Tongue (tissue), 3 donors: ENCODE measurements at places on chromosomes 12 and 14.
A peak's percentile ranks its signal among the peaks of the same experiment; 100 is the strongest.

DNA sequence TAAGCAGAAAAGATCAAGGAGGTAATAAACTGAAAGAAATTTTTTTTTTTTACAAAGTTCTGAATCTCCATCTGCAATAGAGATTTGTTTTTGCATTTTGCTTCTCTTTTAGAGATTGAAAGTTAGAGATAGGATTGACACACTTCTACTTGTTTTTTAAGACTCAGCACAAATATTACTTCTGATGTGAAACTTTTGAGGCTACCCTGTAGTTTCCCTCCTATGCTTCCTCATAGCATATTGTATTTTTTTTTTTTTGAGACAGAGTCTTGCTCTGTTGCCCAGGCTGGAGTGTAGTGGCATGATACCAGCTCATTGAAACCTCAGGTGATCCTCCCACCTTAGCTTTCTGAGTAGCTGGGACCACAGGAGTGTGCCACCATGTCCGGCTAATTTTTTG, 32.1 kb upstream of the SGPP1 start:
- no peak for DNase-seq

GRCh38 chr12:3531496-3531895, 40.5 kb downstream of the PRMT8 start:
- no peak for DNase-seq

GRCh38 chr12:100986595-100987547, 192.3 kb downstream of the ANO4 start:
- DNase-seq, result peak; percentile 9

DNA sequence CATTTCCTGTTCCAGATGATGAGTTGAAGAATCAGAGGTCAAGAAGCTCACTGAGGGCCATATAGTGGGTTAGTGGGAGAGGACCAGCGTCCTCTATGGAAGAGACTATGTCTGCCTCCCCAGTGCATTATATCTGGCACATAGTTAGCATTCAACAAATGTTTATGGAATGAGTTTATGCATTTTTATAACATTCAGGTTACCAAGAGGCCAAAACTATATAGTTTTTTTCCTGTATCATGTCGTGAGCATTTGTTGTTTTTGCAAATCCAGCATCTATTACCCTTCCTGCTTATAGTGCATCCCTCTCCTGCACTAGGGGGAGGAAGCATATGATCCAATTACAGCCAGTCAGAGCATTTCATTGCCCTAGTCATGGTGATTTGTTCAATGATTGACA, 60.6 kb downstream of the SUDS3 start:
- DNase-seq, result no peak

GRCh38 chr12:57127726-57128518, at the start of gene LRP1:
TSS of gene LRP1 (plus strand) at chr12:57128483. CDS start at chr12:57128965, 482 bp downstream.
- peak; percentile 96 for DNase-seq

DNA sequence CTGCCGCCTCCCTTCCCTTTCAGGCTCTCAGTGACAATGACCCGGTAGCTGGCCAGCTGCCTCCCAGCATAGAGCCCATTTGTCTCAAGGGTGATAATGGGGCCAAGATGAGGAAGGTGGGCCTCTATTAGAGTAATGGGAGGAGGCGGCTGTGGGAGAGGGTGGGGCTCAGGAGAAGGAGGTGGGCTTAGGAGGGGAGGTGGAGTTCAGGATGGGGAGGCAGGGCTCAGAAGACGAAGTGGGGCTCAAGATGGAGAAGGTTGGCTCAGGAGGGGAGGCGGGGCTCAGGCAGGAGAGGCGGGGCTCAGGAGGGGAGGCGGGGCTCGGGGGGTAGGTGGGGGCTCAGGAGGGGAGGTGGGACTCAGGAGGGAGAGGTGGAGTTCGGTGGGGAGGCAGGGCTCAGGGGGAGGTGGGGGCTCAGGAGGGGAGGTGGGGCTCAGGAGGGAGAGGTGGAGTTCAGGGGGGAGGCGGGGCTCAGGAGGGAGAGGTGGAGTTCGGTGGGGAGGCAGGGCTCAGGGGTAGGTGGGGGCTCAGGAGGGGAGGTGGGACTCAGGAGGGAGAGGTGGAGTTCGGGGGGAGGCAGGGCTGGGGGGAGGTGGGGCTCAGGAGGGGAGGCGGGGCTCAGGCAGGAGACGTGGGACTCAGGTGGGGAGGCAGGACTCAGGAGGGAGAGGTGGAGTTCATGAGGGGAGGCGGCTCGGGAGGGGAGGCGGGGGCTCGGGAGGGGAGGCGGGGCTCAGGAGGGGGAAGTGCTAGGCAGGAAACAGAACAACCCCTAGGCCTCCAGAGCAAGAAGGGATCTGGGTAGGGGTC, 36.8 kb downstream of the IQSEC3 start:
- DNase-seq, result no peak

DNA sequence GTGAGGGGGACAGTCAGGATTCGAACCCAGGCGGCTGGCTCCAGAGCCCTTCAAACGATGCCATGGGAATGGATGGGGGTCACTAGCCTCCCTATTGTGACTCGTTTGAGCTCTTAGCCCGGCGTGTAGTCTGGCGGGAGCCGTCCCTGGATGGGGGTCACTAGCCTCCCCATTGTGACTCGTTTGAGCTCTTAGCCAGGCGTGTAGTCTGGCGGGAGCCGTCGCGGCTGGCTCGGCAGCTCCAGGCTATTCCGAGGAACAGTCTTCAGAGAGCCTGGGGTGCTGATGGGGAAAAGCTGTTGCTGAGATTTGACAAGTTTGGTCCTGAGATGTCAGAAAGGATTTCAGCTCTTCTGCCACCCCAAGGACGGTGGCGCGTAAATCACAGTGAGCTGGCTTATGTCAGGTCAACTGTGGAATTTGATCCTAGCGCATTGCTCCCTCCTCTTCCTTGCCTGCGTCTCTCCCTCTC, 58.3 kb downstream of the CALM1 start:
- no peak for DNase-seq

DNA sequence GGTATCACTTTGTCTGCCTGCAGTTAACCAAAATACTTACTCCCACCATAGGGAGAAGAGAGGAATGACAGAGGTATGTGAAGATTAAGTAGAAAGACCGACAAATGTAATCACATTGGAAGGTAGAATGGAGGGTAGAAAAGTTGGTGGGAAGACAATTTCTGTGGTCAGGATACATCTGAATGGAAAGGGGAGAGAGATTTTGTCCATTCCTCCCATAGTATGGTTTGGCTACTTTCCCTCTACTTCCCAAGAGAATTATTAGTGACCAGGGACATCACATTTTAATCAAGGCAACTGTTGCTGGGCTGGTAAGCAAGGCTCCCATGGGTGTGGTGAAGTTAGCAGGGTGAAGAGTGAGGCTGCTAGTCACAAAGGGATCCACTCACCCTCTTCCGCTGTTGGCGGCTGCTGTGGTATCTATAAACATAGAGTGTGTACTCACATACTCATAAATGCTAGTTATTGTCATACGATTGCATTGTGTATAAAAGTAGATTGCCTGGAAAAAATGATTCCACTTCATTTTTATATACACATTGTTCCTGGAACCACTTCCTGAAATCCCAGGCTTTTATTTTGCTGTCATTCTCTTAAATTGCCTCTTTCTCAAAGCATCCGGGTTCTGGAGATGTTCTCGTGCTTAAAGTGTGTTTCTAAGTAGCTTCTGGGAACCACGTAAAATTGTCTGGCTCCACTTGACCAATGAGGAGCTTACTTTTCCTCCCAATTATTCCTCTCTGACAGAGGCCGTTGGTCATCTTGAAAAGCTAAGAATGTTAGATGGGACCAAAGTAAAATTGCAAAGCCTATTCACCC, 413.1 kb downstream of the ZFP36L1 start:
- DNase-seq, result peak; percentile 57

- DNase-seq, result no peak
Measured at GRCh38 chr14:70827752-70828151, 18.4 kb upstream of the MAP3K9 start.

DNA sequence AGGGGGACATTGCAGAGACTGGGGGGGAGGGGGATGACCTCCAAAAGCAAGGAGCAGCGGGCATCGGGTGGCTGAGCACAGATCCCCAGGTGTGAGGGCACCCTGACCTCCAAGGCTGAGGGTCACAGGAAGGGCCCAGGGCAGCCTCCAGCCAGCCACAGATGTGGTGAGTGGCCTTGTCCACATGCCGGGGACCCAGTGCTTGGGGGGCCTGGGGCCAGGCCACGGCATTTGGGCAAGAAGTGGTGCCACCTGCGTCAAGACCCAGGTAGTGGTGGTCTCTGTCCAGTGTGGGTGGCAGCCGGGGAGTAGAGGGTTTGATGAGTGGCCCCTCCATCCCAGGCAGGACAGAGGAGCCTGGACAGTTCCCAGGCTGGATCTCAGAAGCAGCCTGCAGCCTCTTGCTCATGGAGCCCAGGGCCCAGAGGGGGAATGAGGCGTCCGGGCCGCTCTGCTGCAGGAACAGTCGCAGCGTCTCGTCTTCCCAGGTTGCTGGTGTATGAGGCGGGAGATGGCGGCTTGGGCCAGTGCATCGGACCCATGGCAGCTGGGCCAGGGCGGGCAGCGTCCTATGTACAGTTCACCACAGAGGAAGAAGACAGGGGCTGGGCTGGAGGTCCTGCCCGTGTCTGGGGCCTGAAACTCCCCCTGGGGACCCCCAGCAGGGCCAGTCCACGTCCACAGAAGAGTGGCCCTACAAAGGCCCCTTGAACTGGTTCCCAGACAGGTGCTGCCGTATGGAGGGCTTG, 33.5 kb downstream of the CCNK start:
- DNase-seq, result no peak
